ENCODE measurements at places on chromosomes 7 and 10. TPM values are rescaled to one million over a fixed set of nuclear protein-coding genes. Genes with fewer than 3 reads are reported as not detected.

DNA sequence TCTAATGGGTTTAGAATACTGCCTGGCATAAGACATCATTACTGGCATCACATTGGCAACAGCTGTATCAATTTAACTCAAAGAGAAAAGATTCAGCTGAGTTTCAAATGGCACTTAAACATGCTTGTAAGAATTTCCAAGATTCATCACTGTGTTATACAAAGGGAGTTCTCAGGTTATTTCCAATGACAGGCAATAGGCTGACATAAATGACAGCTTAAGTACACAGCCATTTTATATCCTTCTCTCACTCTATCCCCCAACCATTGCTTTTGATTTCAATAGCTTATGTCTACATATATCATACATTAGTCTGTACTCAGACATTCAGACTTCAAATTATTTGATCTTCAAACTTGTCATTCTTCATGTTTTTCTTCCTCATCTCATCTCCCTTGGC is 45.5 kb upstream of the CABCOCO1 start:
- no peak for DNase-seq

Gene UPK3BL1
- total RNA-seq, result 35.5 TPM

Gene SLC29A3
- total RNA-seq, result 13.2 TPM

Gene NPC1L1
- 0.21 TPM for total RNA-seq

Gene C10orf143
- 3.7 TPM for total RNA-seq

DNA sequence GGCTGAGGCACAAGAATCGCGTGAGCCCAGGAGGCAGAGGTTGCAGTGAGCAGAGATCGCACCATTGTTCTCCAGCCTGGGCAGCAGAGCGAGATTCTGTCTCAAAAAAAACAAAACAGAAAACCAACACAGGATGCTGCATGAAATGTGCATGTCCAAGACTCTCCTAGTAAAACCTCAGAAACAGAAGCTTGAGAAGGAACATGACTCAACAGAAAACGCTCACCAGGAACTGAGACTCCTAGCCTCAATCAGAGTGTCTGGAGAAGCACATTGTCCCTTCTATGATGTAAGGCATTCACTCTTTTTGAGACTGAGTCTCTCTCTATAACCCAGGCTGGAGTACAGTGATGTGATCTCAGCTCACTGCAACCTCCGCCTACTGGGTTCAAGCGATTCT is 168.3 kb downstream of the MYOF start:
- DNase-seq, result no peak

DNA sequence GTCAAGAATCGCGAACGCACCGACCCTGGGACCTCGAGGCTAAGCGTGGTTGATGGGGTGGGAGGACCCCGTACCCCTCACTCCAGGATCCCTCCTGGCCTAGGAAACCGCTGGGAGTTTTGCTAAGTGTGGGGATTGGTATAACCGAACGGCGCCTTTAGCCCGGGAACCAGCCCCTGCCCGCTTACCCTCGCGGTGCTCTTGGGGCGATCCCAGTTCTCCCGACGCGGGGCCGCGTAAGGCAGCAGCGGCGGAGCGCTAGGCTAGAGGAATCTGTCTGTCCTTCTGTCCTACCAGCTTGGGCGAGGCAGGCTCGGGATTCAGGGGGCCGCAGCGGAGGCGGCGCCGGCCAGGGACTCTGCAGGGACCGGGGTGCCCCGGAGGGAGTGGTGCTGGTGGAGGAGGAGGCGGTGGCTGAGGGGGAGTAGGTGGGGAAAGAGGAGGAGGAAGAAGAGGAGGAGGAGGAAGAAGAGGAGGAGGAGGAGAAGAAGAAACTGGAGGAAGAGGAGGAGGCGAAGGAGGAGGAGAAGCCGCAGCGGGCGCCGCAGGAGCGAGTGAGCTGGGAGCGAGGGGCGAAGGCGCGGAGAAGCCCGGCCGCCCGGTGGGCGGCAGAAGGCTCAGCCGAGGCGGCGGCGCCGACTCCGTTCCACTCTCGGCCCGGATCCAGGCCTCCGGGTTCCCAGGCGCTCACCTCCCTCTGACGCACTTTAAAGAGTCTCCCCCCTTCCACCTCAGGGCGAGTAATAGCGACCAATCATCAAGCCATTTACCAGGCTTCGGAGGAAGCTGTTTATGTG is 439 bp upstream of the EMX2 start:
- no peak for DNase-seq

- DNase-seq, result no peak
Observed at GRCh38 chr10:98664329-98665042, 217.8 kb upstream of the HPS1 start.

Gene PTF1A
- not detected for total RNA-seq

- DNase-seq, result no peak
Observed at GRCh38 chr10:71933651-71934050, 30.5 kb upstream of the CHST3 start.

Gene MRPS24
- 58.2 TPM for total RNA-seq

DNA sequence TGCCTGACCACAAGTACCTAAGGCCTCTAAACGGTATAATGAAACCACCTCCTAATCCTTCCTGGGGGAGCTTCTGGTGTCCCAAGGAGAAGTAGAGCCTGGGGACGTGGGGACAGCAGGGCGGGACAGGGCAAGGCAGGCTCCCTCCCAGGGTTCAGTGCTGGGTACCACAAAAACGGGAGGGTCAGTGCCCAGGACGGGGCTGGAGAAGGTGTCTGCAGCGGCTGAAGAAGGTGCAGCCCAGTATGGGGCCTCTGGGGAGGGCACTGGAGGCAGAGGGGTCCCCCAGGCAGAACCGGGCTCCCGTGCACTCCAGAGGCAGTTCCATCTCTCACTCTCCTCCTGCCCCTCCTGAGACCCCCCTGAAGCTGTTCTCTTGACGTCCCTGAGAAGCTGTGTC is 46.2 kb downstream of the DPYSL4 start:
- DNase-seq, result no peak

- DNase-seq, result no peak
Observed at GRCh38 chr10:110434489-110435096, 63.1 kb upstream of the DUSP5 start.

- DNase-seq, result no peak
Observed at GRCh38 chr10:95739056-95739455, 16.9 kb upstream of the ENTPD1 start.

Gene PNLIPRP3
- total RNA-seq, result not detected
